ENCODE measurements at places on chromosomes 7 and 10.
A peak's percentile ranks its signal among the peaks of the same experiment; 100 is the strongest.

GRCh38 chr10:126749015-126749655, 78.6 kb upstream of the C10orf90 start:
- DNase-seq, result peak; percentile 38

DNA sequence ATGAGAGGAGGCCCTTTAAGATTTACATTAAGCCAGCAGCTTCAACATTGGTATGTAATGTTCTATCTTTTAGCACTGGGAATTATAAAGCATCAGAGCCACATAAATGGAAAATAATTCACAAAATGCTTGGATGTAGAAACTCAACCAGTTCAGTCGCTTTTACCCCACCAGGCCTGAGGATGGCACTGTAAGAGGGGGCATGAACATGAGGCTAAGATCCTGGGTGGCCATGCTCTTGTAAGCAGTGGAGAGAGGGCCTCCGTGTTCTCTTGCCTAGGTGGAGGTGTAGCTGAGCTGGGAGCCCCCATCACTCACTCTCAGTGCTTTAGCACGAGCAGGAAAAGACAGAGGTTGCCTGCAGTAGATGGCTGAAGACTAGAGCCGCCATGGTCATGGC, 238.8 kb downstream of the FANK1 start:
- DNase-seq, result no peak

DNA sequence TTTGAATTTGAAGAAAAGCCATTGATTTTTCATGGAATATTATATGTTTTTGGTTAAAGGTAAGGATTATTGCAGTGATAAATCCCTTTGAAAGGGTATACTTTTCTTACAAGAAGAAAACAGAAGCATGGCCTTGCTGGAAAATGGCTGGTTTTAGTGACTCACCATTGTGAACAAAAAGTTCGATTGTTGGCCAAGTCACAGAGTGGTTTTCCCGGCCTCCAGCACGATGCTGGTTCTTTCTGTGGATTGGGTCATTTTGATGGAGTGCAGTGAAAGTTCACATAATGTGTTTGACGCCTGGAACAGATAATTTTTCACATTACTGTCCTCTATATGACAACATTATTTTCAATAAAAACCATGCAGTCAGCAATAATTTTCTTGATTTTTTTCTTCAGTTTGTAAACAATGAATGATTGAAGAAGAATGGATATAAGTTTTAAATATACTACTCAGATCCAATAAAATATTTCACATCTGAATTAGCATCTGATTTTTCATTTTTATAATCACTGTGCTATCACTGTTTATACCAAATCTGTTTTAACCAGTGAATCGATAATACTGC, 60.9 kb downstream of the RBM20 start:
- DNase-seq, result no peak

DNA sequence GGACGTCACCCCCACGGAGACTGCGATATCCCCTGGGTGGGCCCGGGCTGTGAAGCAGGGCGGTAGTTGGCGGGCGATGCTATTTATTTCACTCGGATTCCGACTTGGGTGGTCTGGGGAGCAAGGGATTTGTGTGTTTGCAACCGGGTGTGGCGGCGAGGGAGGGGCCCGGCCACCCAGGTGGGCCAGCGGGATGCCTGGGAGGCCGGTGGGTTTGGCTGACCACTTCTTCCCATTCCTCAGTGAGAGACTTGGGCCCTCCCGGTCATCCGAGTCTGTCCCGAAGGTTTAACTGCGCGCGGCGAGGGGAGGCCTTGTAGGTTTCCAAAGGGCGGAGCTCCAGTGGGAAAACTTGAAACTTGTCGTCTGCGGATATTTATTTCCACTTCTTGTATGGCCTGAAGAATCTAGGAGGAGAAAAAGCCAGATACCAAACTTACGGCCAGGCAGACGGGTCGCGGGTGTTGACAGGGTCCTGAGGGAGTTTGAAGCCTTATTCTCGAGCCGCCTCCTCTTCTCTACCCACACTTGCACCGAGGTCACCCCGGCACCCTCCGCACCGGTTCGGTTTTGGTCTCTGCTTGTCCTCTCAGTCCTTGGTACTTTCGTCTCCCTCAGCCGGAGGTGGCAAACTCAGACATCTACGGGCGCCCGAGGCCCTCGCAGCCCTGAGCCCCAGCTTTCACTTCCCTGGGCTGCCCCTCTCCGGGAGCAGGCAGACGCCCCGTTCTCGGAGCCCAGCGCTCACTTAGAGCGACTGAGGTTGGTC, 17.9 kb downstream of the ZNF316 start:
- DNase-seq, result no peak

GRCh38 chr10:113235508-113235907, 285.5 kb downstream of the TCF7L2 start:
- no peak for DNase-seq

- no peak for DNase-seq
Observed at GRCh38 chr10:43035800-43036199, 41.1 kb upstream of the RET start.

GRCh38 chr10:86594535-86594934, 59.8 kb upstream of the OPN4 start:
- DNase-seq, result no peak

- DNase-seq, result no peak
Observed at GRCh38 chr10:79070081-79070605, 1.4 kb downstream of the ZMIZ1 start.

- no peak for DNase-seq
Observed at GRCh38 chr7:4460597-4460996, 221.5 kb upstream of the FOXK1 start.

DNA sequence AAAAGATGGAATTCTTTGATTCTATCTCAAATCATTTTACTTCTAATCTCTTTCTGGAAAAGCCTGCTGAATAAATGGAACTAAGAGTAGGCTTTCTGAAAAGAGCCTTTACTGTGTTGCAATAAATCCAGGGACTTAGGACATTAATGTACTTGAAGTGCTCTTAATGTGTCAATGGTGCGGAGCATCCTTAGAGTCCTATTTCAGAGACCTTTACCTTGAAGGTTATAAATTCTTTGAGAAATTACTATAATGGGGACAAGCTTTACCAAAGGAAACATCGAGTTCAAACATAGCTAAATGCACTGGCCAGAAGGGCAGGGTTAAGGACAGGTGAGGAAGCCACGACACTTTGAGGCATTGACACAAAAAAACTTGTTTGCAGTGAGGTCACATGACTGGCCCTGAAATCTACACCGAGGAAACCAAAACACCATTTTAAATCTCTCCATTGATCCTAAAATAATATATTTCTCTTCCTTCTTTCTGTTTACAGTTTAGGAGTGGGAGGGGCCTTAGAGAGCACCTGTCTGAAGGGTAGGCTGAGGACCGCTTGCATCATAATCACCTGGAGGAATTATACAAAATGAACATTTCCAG, 48.1 kb upstream of the EXOC6 start:
- DNase-seq, result no peak

DNA sequence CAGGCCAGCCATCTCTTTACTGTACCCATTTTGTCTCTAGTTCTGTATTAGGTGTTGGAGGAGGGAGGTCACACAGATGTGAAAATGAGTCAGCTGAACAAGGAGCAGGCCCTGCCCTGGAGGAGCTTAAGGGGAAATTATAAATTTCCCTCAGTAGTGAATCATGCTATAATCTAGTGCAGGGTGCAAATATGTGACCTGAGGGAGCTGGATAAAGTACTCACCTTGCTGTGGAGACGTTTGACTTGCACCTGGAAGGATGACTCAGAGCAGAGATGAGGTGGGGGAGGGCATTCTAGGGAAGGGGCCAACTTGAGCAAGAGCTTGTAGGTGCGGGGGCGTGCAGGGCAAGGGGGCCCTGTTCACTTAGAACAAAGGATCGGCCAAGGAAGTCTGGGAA, 610.6 kb downstream of the SDK1 start:
- no peak for DNase-seq

All from stimulated activated CD4-positive, alpha-beta T cell treated with anti-CD3 and anti-CD28 coated beads, Interleukin-4, amount 100 ng/mL, for 24 hours (primary cell).